ENCODE measurements at places on chromosomes 11 and 22. TPM values are rescaled to one million over a fixed set of nuclear protein-coding genes. Genes with fewer than 3 reads are reported as not detected.
A peak's percentile ranks its signal among the peaks of the same experiment; 100 is the strongest.

BRMS1 gene
- polyA plus RNA-seq, result 78.7 TPM

DNA sequence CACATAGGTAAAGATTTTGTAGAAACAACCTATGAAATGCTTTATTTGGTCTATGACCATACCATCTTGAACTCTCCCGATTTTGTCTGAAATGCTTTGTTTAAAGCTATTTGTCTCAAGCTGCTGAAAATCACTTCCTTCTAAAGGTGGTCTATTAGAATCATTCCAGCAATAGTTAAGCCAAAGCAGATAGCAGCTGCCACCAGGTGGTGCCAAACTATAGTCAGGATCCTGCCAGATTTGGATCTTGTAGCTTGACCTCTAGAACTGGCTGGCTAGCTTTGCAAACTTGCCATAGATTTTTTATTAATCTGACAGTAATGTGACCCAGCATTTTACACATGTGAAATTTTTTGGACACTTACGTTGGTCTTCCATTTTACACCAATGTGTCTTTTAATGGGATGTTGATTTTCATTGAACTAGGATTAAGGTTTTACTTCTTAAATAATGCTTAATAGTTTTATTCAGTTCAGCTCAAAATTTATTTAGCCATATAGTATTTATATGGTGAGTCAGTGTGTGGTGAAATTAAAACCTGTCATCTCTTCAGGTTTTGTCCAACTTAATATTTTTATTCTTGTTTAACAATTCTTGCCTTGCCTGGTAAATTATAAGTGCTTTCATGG, 19.7 kb downstream of the CTR9 start:
- no peaks in the 10 kb centered on the region for H3K27me3 ChIP-seq
- H3K27ac ChIP-seq, result no peak overlapping the region
- H3K36me3 ChIP-seq, result peaks cover 85% of the 10 kb centered on the region
- DNase-seq, result no peak
- H3K4me3 ChIP-seq, result no peak overlapping the region

DNA sequence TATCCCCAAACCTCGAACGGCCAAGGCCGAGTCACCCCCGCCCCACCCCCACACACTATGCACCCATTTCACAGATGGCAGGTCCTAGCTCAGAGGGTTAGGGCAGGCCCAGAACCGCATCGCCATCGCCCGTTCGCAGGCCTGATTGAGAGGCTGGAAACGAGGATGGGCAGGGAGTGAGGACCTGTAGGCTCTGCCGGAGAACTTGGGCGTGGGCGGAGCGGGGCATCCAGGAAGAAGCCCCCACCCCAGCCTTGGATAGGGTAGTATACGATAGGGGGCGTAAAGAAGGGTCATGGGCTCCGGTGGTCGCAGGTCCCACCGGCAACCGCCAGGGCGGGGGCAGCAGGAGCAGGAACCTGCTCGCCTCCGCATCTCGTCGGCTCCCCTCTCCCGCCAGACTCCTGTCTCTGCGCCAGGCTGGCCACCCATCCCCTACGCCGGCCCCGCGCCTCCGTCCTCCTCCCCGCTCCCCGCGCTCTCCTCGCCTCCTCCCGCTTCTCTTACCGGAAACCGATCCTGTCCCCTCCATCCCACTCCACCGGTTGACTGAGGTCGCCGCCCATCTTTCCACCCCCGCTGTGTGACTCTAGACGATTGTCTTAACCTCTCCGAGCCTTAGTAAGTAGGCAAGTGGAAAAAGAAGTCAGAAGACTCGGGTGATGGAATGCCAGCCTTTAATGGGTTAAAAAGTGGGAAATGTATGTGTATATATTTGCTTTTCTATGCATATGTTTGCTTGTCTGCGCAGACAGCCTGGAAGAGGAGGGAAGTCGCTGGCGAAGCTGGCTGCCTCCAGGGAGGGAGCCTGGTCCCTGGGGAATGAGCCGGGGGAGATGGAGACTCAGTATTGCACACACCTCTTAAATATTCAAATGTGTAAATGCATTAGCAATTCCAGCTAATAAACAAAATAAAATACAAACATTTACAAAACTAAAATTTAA, 52.8 kb downstream of the CYTH4 start:
- H3K4me1 ChIP-seq, result peaks cover 11% of the 10 kb centered on the region
- H3K27me3 ChIP-seq, result peaks cover 18% of the 10 kb centered on the region
- no peak overlapping the region for H3K27ac ChIP-seq
- no peak overlapping the region for H3K4me3 ChIP-seq
- DNase-seq, result no peak

DNA sequence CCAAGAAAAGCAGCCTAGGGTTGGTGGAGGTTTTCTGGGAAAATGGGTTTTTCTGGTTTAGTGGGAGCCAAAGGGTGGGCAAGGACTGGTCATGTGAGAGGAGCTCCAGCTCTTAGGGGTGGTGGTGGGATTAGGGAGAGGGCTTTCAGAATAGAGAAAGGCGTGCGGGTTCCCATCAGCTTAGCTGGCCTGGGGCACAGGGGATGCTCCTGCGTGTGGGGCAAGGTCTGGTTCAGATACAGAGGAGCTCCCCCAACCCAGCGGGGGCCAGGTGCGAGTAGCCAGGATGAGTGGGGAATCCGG, 644 bp downstream of the TMEM134 start:
- peak overlapping the region; percentile 81 for H3K27ac ChIP-seq
- H3K27me3 ChIP-seq, result no peaks in the 10 kb centered on the region
- no peaks in the 10 kb centered on the region for H3K36me3 ChIP-seq
- no peak for DNase-seq
- H3K4me3 ChIP-seq, result peak overlapping the region; percentile 69
- peaks cover 48% of the 10 kb centered on the region for H3K4me1 ChIP-seq

GRCh38 chr11:37968148-37968547, 1370.1 kb upstream of the RAG2 start:
- no peaks in the 10 kb centered on the region for H3K4me1 ChIP-seq
- no peak overlapping the region for H3K27ac ChIP-seq
- no peak overlapping the region for H3K4me3 ChIP-seq
- DNase-seq, result no peak
- H3K27me3 ChIP-seq, result no peaks in the 10 kb centered on the region
- H3K36me3 ChIP-seq, result no peaks in the 10 kb centered on the region

Data from CD4-positive, alpha-beta memory T cell (primary cell).